ENCODE measurements at places on chromosomes 12 and 14.

- no peak for DNase-seq
Measured at GRCh38 chr12:122057007-122057735, 21.4 kb upstream of the MLXIP start.

DNA sequence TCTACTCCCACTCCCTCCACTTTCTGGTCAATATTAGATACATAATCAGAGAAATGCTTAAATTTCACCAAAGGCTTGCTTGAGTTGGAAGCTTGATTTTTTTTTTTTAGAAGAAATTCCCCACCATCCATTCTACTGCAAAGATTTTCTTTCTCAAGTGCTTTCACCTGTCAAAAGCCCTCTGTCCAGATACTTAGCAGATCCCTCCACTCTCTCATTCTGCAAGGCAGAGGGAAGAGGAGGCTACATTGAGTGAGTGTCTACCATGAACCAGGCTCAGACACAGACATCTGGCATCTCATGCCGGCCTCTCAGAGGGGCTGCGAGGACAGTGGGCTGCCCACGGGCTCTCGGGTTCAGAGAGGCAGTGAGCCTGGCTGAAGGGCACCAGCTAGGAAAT lies 127.6 kb upstream of the GSC start:
- DNase-seq, result no peak

GRCh38 chr12:48000878-48001504 lies 3.3 kb downstream of the COL2A1 start:
- DNase-seq, result no peak

DNA sequence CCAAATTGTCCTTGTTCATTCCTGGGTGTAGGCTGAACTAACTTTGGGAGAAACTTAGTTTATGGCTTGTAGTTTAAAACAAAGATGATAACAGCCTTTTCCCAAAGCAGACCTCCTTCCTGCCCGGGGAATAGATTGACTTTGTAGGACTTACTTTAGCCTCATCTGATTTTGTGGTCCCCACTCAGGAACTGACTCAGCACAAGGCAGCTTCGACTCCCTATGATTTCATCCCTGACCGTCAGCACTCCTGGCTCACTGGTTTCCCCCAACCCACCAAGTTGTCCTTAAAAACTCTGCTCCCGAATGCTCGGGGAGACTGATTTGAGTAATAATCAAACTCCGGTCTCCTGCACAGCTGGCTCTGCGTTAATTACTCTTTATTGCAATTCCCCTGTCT lies 40.1 kb upstream of the DDHD1 start:
- DNase-seq, result no peak

DNA sequence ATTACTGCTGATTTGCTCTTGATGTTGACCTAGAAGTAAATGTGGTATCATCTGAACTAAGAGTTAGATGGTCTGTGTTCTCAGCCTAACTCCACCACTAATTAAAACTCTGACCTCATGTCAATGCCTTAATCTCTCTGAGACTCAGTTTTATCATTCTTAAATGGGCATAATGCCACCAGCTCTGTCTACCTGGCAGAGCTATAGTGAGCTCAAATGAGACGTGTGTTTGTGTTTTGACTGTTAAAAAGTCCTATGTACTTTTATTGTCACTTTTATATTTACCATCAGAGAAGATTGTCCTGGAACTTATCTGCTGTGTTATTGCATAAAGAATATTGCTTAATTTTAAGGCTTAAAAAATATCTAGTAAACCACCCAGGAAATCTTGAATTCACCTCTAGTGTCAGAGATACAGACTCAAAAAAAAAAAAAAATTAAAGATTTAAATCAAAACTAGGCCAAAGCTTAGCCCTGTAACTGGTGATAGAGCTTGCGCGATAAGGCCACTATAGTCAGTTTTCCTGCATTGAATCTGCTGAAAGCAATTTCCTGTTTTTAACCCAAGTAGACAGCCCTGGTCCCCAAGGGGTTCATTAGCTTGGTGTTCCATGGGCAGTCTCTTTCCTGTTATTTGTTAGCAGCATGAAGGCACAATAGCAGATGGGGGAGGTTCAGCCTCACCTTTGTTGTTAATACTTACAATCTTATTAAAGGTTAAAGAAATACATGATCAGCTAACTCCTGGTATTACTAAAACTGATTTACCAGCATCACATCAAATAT lies 261.8 kb downstream of the ATP23 start:
- DNase-seq, result no peak

DNA sequence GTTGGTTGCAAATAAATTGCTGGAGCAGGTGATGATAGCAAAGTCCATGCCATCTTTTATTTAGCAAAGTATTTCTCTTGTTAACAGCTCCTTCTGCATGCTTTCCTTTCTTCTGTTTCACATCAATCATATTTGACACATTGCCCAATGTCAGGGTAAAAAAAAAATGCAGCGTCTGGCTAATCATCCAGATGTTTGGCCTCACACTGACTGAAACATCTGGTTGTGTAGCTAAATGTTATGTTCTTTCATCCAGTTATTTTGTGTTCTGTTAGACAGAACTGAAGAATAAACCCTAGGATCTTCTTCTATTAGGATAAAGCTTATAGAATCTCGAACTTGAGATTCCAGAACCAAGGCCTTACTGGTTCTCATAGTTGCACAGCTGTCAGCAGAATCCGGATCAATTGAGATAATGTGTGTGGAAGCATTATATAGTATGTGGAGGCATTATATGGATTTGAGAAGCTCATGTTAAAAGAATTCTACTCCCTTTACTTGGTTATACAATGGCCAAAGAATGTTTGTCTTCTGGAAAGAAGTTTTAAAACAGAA lies 859.2 kb downstream of the DIO2 start:
- no peak for DNase-seq

- DNase-seq, result no peak
Measured at GRCh38 chr12:65430006-65430405, 151.5 kb downstream of the MSRB3 start.

- no peak for DNase-seq
Measured at GRCh38 chr12:98745578-98746391, 100.7 kb downstream of the APAF1 start.

- DNase-seq, result no peak
Measured at GRCh38 chr14:24437736-24438067, 4.9 kb downstream of the SDR39U1 start.

- no peak for DNase-seq
Measured at GRCh38 chr12:89126712-89127111, 225.6 kb downstream of the DUSP6 start.

GRCh38 chr12:56716458-56716857 lies 8.6 kb downstream of the NACA start:
- no peak for DNase-seq

DNA sequence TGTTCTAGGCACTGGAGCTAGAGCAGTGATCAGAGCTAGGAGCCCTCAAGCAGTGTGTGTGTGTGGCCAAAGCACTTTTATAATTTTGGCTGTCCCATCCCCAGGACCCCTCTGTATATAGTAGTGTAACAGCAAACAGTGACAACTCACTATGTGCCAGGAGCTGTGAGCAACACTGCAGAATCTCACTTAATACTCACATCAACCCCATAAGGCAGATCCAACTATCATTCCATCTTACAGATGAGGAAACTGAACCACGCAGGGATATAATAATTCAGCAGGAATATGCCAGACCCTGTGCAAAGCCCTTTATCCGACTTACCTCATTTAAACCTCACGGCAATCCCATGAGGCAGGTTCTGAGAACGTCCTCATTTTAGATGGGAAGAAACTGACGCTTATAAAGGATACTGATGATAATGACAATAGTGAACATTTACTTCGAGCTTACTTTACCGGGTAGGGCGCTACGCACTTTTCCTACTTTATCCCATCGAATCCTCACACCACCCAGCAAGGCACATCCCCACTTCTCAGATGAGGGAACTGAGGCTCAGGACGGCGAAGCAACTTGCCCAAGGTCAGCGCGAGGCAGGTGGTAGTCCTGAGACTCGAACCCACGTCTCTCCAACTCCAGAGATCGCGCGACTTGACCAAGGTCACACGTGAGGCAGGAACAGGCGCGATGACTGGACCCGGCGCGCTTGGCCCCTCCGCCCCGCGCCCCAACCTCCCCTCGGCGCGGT lies 687 bp downstream of the RAB35 start:
- no peak for DNase-seq

DNA sequence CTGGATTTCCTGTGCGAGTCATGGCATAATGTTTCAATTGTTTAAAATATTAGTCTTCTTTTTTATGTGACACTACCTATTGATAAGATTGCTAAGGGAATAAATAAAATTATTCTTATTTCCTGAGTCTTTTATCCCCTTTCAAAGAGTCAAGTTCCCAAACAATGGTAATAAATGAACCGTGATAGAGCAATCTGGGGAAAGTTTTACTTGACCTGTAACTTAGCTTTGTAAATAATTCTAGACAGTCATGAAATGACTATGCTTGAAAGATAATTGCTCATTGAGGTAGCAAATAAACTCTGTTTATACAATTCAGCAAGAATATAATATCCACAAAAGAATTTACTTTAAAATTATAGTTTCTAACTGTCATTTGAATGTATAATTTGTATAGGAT lies 82.1 kb downstream of the TSPAN8 start:
- no peak for DNase-seq

DNA sequence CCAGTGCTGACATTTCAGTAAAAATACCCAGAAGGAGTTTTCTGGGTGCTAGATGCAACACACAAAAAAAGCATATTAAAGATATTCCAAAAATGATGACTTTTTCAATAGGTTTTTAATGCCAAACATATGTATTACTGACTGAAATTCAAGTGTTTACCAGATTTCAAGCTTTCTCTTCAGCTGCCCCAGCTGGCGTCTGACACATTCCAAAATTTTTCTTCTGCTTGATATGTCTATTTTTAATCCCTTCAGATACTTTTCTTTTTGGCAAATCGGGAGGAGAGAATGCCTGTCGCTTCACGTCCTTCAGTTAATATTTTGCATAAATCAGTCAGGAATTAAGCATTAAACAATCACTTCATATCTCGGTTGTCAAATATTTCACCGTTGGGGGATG lies 7.1 kb upstream of the CCDC60 start:
- no peak for DNase-seq

DNA sequence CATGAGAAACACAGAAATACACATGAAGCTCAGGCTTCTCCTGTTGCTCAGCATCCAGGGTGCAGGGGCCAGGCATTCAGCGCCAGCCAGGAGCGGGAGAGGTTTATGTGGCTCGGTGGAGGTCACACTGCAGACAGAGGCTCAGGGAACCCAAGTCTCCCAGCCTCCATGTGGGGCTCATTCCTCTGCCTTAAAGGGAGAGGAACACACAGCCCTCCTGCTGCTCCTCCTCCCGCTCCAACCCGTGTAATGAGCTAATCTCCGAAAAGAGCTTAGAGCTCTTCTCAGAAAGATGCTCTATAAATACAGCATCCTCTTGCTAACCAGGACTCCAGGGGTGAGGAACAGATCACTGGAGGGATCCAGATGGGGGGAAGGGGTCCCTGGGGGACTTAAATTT lies 28.2 kb downstream of the FGF6 start:
- no peak for DNase-seq

- no peak for DNase-seq
Measured at GRCh38 chr14:63240221-63240620, 36.0 kb downstream of the RHOJ start.

- DNase-seq, result no peak
Measured at GRCh38 chr14:68814238-68814538, 21.3 kb upstream of the ZFP36L1 start.

GRCh38 chr12:107326237-107326636 lies 232.9 kb upstream of the CRY1 start:
- no peak for DNase-seq

GRCh38 chr12:82383930-82384552 lies 25.7 kb downstream of the METTL25 start:
- DNase-seq, result no peak

DNA sequence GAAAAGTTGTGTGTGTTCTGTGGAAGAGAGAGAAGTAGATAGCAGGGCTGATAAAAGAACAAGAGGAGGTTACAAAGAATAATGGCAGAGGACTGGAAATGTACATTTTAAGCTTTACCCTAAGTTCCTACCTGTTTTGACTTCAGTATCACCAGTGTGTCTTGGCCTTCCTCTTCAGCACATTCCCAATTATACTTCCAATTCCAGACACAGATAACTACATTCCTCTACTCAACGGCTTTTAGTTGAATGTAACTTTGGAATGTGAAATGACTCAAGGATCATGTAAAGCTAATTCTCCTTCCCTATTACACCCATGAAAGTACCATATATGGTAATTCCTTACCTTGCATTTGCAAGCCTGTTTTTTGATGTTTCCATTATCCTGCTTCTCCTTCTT lies 5.0 kb downstream of the MGST1 start:
- DNase-seq, result no peak

- no peak for DNase-seq
Measured at GRCh38 chr12:8817856-8818255, 4.6 kb upstream of the A2ML1 start.

DNA sequence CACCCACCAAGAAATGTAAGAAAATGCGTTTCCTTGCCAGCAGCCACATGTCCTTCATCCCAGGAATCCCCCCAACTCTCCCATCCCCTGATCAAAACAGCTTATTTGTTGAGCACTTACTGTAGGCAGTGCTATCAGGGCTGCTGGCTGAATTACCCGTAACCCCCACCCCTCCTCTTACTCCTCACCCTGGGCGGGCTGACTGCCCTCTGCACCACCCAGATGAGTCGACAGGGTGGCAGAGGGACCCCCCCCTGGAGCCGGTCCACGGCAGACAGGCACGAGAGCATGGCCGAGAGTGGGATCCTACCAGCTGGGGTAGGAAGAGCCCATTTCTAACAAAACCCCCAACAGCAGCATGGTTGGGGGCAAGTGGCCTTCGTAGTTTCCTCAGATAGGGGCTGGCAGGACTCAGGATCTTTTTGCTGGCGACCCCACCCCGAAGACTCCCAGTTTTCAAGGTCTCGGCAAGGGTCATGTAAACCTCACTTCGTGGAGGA lies 1.1 kb upstream of the RHOF start:
- no peak for DNase-seq

DNA sequence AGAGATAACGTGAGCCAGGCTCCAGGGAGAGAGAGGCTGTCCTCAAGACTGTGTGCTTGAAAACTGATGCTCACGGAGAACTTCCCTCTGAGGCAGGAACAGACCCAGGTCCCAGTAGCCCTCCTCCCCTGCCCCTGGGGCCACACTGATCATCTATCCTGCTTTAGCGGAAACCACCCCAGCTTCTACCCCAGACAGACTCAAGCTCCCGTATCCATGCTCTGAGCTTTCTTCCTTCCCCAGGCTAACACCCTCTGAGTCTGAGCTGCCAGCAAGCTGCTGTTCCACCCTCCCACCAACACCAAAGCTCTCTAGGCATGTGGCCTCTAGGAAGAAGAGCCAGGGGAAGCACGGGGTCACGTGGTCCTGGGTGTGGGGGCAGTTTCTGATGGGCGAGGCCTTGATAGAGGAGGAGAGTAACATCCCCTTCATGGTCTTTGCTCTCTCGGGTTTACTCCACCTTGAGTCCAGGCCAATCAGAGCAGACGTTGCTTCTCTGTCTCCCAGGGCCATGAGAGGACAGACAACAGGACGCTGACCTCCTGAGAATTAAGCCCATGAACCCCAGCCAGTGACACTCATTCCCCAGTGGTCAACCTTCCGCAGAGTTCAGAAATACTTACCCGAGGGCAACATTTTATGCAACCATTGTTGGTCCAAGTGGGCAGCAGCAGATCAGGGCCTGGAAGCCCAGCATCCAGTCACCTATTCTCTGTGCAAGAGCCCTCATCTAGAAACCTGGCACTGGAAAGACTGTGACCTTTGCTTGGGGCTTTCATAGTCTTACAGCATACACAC lies 1.4 kb downstream of the PCK2 start:
- DNase-seq, result no peak

- no peak for DNase-seq
Measured at GRCh38 chr14:75849300-75849895, 132.4 kb downstream of the TGFB3 start.

Measured in thoracic aorta (tissue), 2 donors.